ENCODE measurements at places on chromosomes 16 and 17. TPM values are rescaled to one million over a fixed set of nuclear protein-coding genes. Genes with fewer than 3 reads are reported as not detected.

- DNase-seq = no peak
These were observed 45.1 kb upstream of the MLYCD start for GRCh38 chr16:83853834-83854233.

GRCh38 chr17:12769981-12770380, 19.3 kb upstream of the ARHGAP44 start:
- no peak for DNase-seq

GRCh38 chr16:86566601-86566965, at the start of gene FOXC2:
Gene FOXC2, plus strand, starts transcription at chr16:86566829. Its CDS starts 507 bp downstream, at chr16:86567336.
- peak; percentile 100 for DNase-seq

The TBC1D3C gene
- 0.46 TPM for total RNA-seq

- DNase-seq = no peak
These were observed 16.2 kb downstream of the MPO start for GRCh38 chr17:58264407-58265103.

The CCL8 gene
- total RNA-seq = not detected

The CHST4 gene
- total RNA-seq = 0.47 TPM

GRCh38 chr17:80347948-80348351, 67.0 kb upstream of the ENDOV start:
- DNase-seq = no peak

The JUP gene
- total RNA-seq = 10.5 TPM

GRCh38 chr17:49224198-49224996, 6.2 kb downstream of the PHOSPHO1 start:
- DNase-seq = no peak

The TMEM106A gene
- 0.10 TPM for total RNA-seq

GRCh38 chr17:6831661-6832263, at the start of gene TEKT1:
Gene TEKT1, minus strand, starts transcription at chr17:6831729. Its CDS starts 1,353 bp downstream, at chr17:6830376.
- peak; percentile 51 for DNase-seq

- peak; percentile 78 for DNase-seq
These were observed at the start of gene STAT5B for GRCh38 chr17:42276359-42276608. Gene STAT5B, minus strand, starts transcription at chr17:42276391. Its CDS starts 44,264 bp downstream, at chr17:42232127.
